ENCODE measurements at places on chromosomes 4 and X.

- no peak for DNase-seq
Observed at GRCh38 chrX:153055871-153056749, at the start of gene PNMA3. Gene PNMA3 (plus strand): TSS chrX:153056470. CDS start chrX:153057056, 586 bp downstream.

DNA sequence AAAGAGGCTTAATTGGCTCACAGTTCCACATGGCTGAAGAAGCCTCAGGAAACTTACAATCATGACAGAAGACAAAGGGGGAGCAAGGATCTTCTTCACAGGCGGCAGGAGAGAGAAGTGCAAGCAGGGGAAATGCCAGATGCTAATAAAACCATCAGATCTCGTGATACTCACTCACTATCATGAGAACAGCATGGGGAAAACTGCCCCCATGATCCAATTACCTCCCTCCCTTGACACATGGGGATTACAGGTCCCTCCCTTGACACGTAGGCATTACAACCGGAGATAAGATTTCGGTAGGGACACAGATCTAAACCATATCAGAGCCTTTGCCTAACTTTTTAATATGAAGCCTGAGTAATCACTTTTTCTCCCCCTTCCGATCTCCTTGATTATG is 43.7 kb upstream of the MAPK10 start:
- DNase-seq: no peak

GRCh38 chr4:98749206-98749605 is 90.8 kb upstream of the TSPAN5 start:
- DNase-seq: no peak

GRCh38 chrX:150842198-150842685 is 56.2 kb downstream of the CD99L2 start:
- no peak for DNase-seq

- DNase-seq: no peak
Observed at GRCh38 chr4:94403751-94404150, 48.0 kb upstream of the PDLIM5 start.

DNA sequence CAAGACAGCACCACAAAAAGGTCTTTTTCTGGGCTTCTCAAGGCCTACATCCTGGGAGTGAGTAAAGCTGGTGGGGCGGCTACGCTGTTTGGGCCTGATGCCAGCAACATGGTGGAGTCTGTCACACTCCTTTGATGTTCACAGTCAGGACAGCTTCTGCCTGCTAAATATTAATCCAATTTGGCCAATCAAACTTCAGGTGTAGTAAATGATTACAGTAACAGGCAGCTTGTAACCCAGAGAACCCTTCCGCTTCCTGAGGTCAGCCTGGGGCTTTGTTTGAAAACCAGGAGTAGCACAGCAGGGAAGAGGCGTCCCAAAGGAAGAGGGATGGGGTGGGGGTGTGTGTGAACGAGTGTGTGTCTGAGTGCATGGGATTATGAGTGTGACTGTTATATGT is 220.4 kb downstream of the MAML3 start:
- DNase-seq: no peak

DNA sequence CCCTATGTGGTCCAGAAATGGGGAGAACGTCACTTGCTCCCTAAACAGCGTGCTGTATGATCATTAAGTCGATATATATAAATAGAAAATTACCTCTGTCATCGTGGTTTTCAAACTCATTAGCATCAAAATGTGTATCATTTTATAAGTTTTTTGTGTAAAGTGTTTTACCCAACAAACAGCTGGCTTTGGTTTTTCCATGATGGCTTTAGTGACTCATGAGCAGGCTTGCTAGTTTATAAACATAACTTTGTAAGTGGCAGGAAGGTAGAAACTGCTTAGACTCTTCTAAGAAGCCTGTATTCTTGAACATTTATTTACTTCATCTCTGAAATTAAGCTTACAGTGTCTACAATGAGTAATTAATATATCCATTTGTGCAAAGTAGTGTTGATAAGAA is 108.4 kb upstream of the DIPK2B start:
- DNase-seq: no peak

DNA sequence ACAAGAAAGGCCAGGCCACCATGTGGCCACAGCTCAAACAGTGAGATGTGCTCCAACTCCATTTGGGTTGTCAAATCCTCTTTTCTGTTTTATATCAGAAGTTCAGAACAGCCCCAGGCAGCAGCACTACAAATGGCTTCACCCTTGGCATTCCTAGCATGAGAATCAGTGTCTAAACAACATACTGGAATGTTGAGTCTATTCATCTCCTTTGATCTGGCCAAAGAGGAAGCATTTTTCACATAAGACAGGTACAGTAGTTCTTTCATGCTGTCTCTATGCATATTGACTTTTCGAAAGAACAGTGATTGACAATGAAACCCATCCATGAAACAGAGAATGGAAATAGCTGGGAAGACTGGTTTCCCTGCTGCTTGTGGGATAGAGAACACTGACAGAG is 289.5 kb downstream of the USP46 start:
- DNase-seq: no peak

Measured in amniotic stem cell (primary cell).